ENCODE measurements at places on chromosomes 1 and 21.

DNA sequence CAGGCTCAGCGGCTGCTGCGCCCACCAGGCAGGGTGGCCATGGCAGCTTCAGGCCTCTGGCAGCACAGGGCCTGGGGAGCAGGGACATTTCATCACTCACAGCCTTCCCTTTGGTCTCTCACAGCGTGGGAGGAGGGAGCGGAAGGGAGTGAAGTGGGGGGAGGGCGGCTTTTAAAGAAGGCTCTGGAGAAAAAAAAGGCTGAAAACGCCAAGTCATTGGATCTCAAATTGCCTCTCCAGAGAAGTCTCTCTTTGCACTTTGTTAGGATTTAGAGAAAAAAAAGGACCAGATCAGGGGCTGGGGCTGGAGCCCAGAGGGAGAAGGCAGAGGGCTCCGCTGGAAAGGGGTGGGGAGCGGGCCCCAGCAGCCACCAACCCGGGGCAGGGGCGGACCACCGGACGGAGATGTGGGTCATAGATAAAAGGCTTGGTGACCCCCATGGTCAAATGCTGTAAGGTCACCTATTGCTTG, 209.9 kb downstream of the GRIK3 start:
- no peak for ATAC-seq

- ATAC-seq: no peak
Observed at GRCh38 chr1:106292130-106292529, 764.3 kb upstream of the PRMT6 start.

DNA sequence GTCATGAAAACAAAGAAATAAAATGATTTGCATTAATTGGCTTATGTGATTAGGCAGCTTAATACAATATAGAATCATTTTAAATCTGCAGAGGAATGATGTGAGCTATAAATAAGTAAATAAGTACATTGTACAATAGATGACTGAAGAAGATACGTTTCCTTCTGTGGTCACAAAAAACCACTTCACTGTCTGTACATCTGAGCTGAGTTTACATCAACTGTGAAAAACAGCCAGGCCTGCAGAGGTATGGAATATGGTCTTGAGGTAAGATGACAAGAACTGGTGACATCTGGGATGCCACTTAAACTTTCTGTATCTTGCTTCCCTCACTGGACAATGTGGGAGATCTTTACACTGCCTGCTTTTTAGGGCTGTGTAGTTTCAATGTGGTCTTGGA, 130.0 kb upstream of the BEND5 start:
- no peak for ATAC-seq

GRCh38 chr1:89273324-89273778, 691 bp upstream of the GBP5 start:
- ATAC-seq: no peak

DNA sequence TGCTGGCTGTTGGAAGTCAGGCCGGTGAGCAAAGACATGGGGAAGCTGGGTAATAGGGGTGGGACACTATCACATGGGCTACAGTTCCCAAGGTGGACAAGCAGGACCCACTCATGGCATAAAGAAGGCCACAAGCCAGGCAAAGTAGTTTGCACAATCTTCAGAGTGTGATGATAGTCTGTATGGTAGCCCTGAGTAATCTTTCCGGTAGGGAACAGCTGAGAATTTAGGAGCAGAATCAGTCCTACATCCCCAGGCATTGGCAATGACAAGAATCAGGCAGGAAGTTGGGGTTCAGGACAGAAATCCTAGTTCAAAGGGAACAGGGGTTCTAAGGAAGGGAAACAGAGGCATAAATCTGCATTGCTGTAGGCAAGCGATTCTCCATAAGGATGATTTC, 23.9 kb upstream of the SPATA6 start:
- no peak for ATAC-seq

Data from gastroesophageal sphincter (tissue), 4 donors.